Right ventricle myocardium inferior (tissue), 1 donor: ENCODE measurements at places on chromosomes 13 and 19. TPM values are rescaled to one million over a fixed set of nuclear protein-coding genes. Genes with fewer than 3 reads are reported as not detected.

The PTGIR gene
- 3.8 TPM for total RNA-seq

DNA sequence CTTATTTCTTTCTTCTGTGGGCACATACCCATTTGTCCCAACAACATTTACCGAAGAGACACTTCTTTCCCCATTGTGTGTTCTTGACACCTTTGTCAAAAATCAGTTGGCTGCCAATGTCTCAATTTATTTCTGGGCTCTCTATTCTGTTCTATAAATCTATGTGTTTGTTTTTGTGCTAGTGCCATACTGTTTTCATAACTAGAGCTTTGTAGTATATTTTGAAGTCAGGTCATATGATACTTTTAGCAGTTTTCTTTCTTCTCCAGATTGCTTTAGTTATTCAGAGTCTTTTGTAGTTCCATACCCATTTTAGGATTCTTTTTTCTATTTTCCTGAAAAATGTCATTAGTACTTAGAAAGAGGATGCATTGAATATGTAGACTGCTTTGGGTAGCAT, 1276.3 kb downstream of the SLITRK1 start:
- no peak for DNase-seq

DNA sequence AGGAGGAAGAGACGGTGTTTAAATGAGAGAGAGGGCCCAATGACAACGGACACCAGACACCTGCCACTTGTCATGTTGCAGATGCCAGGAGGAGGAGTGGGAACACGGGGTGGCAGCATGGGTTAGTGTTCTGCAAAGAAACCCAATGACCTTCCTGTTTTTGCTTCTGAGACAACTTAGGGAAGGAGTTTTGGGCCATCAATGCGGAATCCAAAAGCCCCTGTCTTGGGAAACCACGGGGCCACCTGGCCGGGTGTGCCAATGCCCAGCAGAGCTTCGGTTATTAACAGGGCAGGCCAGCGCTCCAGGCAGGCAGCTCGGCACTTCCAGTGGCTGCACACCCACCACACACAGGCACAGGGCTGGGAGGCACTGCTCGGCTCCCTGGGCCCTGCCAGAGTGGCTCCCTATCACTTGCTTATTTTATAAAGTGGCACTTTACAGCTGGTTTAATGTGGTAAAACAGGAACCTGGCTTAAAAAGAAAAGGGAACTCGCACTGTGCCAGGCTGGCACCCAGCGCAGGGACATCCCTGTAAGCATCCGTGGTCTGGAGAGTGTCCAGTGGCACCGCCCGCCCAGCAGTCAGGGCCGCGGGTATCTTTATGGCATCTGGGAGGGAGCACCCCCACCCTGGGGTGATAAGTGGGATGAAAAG, 19.1 kb downstream of the ELL start:
- DNase-seq: peak; percentile 90

- no peak for DNase-seq
Measured at GRCh38 chr13:61180234-61180633, 235.4 kb downstream of the PCDH20 start.

- DNase-seq: no peak
Measured at GRCh38 chr13:44932171-44932849, 57.0 kb downstream of the NUFIP1 start.

The APC2 gene
- total RNA-seq: 0.14 TPM

The PAK4 gene
- 16.2 TPM for total RNA-seq

The BRME1 gene
- total RNA-seq: 0.76 TPM

DNA sequence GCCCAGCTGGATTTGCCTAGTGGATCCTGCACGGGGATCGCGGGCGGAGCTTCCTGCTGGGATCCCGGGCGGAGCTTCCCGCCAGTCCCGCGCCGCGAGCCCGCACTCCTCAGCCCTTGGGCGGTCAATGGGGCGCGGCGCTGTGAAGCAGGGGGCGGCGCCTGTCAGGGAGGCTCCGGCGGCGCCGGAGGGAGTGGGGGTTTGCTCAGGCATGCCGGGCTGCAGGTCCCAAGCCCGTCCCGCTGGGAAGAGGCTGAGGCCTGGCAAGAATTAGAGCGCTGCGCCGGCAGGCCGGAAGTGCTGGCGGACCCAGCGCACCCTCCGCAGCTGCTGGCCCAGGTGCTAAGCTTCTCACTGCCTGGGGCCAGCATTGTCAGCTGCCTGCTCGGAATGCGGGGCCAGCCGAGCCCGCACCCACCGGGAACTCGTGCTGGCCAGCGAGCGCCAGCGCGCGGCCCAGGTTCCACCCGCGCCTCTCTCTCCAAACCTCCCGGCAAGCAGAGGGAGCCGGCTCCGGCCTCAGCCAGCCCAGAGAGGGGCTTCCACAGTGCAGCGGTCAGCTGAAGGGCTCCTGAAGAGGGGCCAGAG, 119.6 kb downstream of the PRR20E start:
- peak; percentile 39 for DNase-seq

DNA sequence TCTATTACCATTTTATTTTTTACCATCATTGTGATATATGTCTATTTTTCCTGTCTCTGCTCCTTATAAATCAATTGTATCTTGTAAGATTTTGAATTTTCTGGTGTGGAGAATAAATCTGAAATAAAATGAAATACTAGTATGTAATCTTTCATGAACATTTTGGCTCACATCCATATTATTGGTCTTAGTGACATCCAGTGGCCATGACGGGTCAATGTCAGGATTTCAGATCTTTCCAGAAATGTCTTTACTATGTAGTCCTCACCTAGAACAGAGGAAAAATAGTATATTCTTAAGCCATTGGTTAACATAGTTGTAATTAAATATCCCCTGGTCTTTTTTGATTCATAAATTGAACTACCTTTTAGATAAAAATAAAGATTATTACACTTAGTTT, 109.8 kb upstream of the GPC6 start:
- DNase-seq: no peak

DNA sequence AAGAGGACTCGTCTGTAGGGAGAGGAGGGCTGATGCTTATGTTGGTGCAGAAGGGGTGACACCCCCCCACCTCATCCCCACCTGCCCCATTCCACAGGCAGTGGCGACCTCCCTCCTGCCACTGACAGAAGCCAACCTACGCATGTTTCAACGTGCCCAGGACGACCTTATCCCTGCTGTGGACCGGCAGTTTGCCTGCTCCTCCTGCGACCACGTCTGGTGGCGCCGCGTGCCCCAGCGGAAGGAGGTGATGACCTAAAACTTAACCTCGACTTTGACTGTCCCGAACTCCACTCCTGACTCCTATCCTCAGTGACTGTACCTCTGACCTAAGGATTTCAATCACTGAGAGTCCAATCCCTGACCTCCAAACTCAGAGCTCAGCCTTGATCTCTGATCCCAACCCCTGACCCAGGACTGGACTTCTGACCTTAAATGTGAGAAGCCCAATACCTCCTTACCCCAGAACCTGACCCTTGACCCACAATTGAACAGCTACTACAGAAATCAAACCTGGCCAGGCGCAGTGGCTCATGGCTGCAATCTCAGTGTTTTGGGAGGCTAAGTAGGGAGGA, 3.8 kb downstream of the SHFL start:
- DNase-seq: no peak

DNA sequence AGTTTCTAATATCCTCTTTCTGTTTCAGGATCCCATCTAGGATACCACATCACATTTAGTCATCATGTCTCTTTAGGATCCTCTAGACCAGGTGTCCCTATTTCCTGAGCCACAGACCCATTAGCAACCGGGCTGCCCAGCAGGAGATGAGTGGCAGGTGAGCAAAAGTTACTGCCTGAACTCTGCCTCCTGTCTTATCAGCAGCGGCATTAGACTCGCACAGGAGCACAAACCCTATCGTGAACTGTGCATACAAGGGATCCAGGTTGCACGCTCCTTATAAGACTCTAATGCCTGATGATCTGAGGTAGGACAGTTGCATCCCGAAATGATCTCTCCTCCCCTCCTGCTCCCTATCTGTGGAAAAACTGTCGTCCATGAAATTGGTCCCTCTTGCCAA, 7.8 kb upstream of the CEBPG start:
- no peak for DNase-seq

DNA sequence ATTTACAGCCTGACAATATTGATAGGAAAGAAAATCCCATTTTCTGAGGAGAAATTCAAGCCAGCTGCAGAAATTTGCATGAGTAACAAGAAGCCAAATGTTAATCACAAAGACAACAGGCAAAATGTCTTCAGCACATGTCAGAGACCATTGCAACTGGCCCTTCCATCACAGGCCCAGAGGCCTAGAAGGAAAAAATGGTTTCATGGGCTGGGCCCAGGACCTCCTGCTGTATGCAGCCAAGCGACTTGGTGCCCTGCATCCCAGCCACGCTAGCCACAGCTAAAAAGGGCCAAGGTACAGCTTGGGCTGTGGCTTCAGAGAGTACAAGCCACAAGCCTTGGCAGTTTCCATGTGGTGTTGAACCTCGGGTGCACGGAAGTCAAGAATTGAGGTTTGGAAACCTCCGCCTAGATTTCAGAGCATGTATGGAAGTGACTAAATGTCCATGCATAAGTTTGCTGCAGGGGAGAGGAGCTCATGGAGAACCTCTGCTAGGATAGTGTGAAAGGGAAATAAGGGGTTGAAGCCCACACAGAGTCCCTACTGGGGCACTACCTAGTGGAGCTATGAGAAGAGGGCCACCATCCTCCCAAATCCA, 1474.0 kb downstream of the PCDH9 start:
- DNase-seq: no peak

GRCh38 chr13:50950849-50951248, 41.3 kb downstream of the RNASEH2B start:
- no peak for DNase-seq

GRCh38 chr19:4390567-4391305, 9.6 kb downstream of the SH3GL1 start:
- no peak for DNase-seq

The ANKRD24 gene
- total RNA-seq: 0.19 TPM

- DNase-seq: no peak
Measured at GRCh38 chr19:43482193-43482592, 16.8 kb upstream of the LYPD3 start.

- DNase-seq: no peak
Measured at GRCh38 chr19:14072535-14073260, at the start of gene MISP3. TSS of gene MISP3 (plus strand) at chr19:14072786. CDS start at chr19:14073310, 524 bp downstream.

DNA sequence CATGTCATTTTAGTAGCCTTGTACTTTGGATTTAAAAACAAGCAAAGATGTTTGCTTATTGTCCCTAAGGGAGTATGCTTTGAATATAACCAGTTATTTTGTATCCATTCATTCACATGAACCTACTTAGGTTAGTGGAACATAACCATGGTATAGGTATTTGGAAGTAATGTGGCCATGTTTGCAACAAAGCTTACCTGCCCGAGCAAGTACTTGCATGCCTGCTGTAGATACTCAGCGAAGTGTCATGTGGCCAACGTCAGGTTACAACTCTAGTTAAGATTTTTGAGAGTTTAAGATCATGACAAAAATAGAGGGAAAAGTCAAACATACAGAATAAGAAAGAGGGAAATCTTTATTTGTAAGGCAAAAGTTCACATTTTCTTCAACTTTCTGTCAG, 57.2 kb downstream of the COG6 start:
- no peak for DNase-seq

GRCh38 chr13:110349239-110349638, 42.2 kb downstream of the COL4A2 start:
- DNase-seq: no peak

GRCh38 chr13:39600766-39601165, 2.2 kb downstream of the LHFPL6 start:
- no peak for DNase-seq

- DNase-seq: no peak
Measured at GRCh38 chr13:80884056-80884785, 543.3 kb upstream of the SPRY2 start.

The IRS2 gene
- 9.7 TPM for total RNA-seq

DNA sequence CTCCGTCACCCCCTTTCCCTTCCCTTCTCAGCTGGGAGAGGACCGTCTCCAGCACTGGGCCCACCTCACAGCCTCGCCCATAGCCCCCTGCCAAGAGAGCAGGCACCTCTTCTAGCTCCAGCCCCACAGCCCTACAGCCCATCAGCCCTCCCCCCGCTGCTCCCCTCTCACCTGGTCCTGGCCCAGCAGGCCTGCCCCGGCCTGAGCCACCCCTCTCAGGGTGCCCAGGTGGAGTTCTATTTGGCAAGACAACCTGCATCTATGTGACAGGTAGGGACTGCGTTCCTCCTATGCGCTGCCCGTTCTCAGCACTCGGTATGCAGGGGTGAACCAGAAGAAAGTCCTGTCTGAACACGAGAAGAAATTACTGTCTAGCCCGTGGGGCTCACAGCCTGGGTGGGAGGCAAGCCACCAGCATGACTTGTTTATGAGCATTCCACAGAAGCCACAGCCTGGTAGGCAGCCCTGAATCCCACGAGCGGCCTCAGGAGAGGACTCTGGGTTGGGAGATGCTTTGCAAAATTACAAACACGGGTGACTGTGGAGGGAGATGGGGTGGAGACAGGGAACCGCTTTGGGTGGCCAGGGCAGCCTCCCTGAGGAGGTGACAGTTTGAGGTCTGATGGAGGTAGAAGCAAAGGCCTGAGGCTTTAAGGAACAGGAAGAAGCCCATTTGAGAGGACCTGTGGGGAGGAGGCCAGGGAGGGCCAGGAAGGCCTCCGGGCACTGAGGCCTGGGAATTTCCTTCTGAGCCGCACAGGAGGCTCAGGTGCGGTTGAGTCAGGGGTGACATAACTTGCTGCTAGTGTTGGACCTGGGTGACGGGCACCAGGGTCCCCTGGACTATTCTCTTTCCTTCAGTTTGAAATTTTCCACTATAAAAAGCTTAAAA, 1.2 kb upstream of the PLEKHF1 start:
- no peak for DNase-seq

The CEACAM4 gene
- 0.32 TPM for total RNA-seq

DNA sequence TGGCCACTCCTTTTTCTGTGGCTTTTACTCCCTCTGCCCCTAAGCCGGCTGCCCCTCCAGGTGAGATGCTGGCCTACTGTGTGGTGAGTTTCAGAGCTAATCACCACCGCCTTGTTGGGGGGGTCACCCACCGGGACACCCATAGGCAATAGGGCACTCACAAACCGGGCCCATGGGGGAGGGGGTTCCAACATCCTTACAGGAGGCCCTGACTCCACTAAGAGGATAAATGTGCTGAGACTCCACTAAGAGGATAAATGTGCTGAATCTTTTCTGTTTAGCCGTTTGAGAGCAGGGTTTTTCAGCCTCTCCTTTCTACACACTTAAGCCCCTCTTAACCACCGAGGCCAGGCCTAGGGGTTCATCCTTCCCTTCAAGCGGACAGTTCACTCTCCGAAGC, 73.7 kb downstream of the SLC15A1 start:
- no peak for DNase-seq

- DNase-seq: no peak
Measured at GRCh38 chr13:89407357-89407756, 1736.2 kb downstream of the SLITRK5 start.

The PLEKHF1 gene
- 43.6 TPM for total RNA-seq

DNA sequence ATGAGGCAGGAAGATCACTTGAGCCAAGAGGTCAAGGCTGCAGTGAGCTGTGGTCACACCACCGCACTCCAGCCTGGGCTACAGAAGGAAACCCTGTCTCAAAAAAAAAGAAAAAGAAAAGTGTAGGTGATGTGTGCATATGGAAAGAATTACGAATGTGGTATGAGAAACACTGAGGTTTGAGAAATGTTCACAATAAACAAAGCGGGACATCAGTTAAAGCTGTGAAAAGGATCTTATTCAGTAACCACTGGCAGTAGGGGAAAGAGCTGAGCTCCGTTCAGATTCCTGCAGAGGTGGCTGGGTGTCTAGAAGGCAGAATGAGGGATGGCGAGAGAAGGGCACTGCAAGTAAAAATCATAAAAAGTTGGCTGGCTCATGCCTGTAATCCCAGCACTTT, 4.1 kb upstream of the IGSF23 start:
- DNase-seq: no peak

The TEAD2 gene
- total RNA-seq: 63.6 TPM
